ENCODE measurements at places on chromosomes 3 and 15. TPM values are rescaled to one million over a fixed set of nuclear protein-coding genes. Genes with fewer than 3 reads are reported as not detected.

Gene CCDC39
- total RNA-seq = not detected

Gene HTR3E
- not detected for total RNA-seq

Gene SLC9C1
- total RNA-seq = not detected

Gene GPR176
- total RNA-seq = 31.2 TPM

Gene PLCH1
- total RNA-seq = not detected

Gene GOLGA6D
- total RNA-seq = 0.15 TPM

Gene CKMT1A
- total RNA-seq = not detected

Gene CHRNA7
- 1.5 TPM for total RNA-seq

Gene SIDT1
- total RNA-seq = not detected

Gene ITIH3
- total RNA-seq = 17.8 TPM

Gene STXBP5L
- not detected for total RNA-seq

Gene TMEM207
- not detected for total RNA-seq

Gene CDCP1
- total RNA-seq = 0.48 TPM

DNA sequence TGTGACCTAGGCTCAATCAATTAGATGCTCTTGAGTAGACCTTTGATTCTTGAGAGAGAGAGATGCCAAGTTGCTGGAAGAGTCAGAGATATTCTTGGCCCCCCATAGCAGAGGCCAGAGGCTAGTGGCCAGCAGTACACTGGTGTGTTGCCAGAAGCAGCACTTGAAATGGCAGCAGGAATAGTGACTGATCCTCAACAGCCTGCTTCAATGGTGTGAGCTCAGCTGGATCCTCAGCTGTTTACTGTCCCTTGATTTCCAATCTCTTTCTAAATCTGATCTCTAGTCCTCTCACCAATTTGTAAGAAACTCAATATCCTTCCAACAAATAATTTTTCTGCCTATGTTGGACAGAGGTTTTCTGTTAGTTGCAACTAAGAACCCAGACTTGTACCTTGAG is 170.3 kb upstream of the CCDC54 start:
- no peak for DNase-seq

DNA sequence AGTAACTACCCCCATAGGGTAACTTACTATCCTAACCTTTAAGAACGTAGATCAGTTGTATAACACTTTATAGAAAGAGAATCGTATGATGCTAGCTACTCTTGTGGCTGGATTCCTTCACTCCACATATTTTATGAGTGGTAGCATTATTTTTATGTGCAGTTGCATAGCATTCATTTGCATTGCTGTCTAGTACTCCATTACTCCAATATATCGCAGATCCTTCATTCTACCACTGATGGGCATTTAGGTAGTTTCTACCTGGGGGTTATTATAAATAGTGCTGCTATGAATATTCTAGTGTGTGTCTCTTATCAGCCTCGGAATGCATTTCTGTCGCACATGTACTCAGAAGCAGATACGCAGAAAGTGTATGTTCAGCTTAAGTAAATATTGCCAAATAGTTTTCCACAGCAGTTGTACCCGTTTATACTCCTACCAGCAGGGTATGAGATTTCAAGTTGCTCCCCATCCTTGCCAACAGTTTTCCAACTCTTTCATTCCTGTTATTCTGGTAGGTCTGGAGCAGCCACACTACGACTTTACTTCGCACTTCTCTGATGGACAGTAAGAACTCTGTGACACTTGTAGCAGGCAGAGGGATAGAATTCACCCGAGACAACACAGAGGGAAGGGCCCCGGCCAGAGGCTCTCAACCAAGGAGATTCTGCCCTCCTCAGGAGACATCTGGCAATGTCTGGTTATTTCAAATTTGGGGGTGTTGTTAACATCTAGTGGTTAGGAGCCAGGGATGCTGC is 9.8 kb upstream of the VGLL4 start:
- no peak for DNase-seq

- DNase-seq = no peak
Measured at GRCh38 chr15:85730001-85730820, 64.5 kb downstream of the KLHL25 start.

GRCh38 chr15:77097921-77098320 is 27.0 kb upstream of the TSPAN3 start:
- no peak for DNase-seq

- DNase-seq = no peak
Measured at GRCh38 chr15:95129574-95129973, 898.2 kb downstream of the MCTP2 start.

GRCh38 chr3:147836330-147836729 is 427.2 kb downstream of the ZIC1 start:
- DNase-seq = no peak

- no peak for DNase-seq
Measured at GRCh38 chr3:111758642-111759041, 100.4 kb upstream of the PHLDB2 start.

- no peak for DNase-seq
Measured at GRCh38 chr3:80688814-80689213, 921.0 kb upstream of the ROBO1 start.

DNA sequence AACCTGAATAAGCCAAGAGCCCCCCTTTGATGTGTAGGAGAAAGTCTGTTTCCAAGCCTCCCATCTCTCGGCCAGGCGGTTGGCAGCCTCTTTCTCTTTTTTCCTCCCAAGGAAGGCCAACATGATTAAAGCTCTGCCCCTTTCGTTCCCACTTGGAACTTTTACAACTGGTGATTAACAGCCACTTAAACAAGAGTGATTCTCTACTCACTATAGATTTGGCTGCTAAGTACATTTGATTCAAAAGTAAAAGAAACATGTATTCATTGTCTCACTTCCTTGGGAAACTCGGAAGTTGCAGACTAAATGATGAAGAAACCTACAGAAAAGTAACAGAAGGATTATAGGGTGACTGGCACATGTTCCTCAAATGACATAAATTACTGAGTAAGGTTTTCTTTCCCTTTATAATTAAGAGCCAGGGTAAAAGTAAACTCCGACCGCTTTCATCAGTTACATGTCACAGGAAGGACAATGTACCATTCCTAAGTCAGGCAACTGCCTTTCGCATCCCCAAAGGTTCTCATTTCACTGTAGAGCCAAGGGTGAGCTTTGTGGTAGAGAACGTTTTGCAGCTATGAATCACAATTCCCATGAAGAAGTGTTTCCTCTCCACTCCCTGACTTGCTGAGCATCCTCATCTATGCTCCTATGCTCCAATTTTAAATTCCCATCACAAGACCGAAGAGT is 72.7 kb downstream of the MB21D2 start:
- DNase-seq = no peak

- DNase-seq = no peak
Measured at GRCh38 chr3:45690336-45691035, 1.3 kb downstream of the SACM1L start.

- no peak for DNase-seq
Measured at GRCh38 chr3:111545349-111545748, 3.4 kb downstream of the CD96 start.

- DNase-seq = no peak
Measured at GRCh38 chr3:156627946-156628569, 46.3 kb upstream of the TIPARP start.

DNA sequence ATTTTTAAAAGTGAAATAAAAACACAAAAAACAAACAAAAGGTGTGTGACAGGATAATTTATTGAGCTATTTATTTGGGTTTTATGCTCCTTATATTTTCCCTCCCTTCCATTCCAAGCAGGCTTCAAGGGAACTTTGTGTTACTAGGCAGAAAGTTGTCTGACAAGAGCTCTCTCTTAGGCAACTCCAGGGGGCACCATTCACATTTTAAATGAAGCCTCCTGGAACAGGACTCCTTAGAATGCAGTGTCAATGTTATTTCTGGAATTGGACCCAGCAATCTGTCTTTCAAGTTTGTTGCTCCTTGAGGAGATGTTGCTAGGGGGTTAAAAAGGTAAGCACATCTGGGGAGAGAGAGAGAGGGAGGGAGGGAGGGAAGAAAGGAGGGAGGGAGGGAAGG is 5.4 kb upstream of the RFX7 start:
- no peak for DNase-seq

- no peak for DNase-seq
Measured at GRCh38 chr3:179825527-179826246, 172.8 kb downstream of the USP13 start.

- no peak for DNase-seq
Measured at GRCh38 chr15:81097890-81098280, 36.2 kb upstream of the CFAP161 start.

DNA sequence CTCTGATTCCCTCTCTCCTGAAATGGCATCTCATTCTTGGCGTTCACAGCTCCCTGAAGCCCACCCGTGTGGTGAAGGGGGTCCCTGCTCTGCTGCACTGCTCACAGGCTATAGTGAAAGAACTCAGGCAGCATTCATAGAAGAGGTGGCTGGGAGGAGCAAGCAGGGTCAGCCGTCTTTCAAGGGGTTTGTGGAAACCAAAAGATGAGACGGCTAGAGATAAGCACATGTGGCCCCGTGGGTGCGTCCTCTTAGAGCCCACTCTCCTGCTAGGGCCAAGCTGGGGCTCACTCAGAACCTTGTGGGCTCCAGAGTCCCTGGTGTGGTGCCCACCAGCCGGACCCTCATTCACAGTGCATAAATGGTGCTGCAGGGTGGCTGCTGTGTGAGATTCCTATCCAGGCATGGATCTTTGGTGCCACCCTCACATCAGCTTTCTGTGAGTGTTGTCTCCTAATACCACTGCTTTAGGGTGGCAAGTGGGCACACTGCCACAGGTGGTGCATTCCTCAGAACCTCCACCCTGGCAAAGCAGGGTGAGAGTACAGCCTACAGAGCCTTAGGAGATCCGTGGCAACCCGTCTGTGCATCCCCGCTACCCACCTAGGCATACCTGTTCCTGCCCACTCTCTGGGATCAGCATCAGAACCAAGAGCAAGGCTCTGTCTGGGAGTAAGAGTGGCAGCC is 11.2 kb upstream of the SEMA4B start:
- DNase-seq = no peak

GRCh38 chr15:60798821-60799220 is 319.9 kb upstream of the ICE2 start:
- no peak for DNase-seq

- no peak for DNase-seq
Measured at GRCh38 chr15:78040653-78041244, 36.8 kb downstream of the TBC1D2B start.

- DNase-seq = no peak
Measured at GRCh38 chr3:117814975-117815374, 1105.4 kb downstream of the TUSC7 start.

GRCh38 chr3:106206146-106206545 is 337.3 kb upstream of the CBLB start:
- no peak for DNase-seq

DNA sequence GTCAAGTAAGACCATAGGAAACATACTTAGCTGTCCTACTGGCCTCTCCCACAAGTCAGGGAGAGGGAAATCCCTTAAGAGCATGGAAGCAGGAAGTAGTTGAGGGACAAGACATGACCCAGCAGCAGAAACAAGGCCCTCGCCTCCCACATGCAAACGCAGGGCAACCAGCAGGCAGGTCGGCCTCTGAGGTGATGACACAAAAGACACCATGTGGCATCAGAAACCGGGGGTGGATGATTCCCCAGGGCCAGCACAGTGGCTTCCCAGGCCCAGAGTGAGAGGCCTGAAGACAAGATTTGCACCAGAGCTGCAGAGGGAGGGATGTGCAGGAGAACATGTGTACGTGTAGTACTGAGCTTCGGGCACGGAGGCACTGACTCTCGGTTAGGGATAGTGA is 26.3 kb downstream of the PXYLP1 start:
- no peak for DNase-seq

- DNase-seq = no peak
Measured at GRCh38 chr15:42721916-42722315, 15.0 kb downstream of the CDAN1 start.
